Activated CD4-positive, alpha-beta T cell treated with anti-CD3 and anti-CD28 coated beads, Interleukin-2, amount 50 U/mL, for 48 hours (primary cell): ENCODE measurements at places on chromosomes 7 and 10.

DNA sequence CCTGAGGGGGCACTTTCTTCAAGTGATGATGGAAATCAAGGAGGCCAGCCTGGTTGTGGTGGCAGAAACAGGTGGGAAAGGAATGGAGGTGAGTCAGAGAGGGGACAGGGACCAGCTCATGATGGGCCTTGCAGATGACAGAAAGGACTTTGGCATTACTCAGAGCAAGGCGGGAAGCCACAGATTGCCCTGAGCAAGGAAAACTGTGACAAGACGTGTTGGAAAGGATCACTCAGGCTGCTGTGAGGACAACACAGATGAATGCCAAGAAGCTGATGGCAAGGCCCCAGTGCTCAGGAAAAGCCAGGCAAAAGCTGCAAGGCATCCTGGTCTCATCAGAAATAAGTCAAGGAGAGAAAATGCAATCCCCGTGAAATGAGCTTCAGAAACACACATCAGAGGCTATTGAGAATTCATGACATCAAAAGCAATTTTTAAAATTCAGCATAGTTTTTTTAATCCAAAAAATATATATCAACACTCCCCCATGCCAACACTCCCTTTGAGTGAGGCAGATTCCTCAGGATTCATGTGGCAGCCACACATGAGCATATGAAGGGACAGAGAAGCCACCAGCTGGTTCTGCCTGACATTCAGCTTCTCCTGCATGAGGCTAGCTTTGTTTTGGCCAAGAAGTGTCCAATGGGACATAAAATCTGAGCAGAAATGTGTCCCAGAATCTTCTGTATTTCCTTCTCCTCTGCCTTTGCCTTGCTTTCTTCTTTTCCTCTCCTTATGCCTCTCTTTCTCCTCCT, 244.5 kb upstream of the MYO3A start:
- DNase-seq = no peak

DNA sequence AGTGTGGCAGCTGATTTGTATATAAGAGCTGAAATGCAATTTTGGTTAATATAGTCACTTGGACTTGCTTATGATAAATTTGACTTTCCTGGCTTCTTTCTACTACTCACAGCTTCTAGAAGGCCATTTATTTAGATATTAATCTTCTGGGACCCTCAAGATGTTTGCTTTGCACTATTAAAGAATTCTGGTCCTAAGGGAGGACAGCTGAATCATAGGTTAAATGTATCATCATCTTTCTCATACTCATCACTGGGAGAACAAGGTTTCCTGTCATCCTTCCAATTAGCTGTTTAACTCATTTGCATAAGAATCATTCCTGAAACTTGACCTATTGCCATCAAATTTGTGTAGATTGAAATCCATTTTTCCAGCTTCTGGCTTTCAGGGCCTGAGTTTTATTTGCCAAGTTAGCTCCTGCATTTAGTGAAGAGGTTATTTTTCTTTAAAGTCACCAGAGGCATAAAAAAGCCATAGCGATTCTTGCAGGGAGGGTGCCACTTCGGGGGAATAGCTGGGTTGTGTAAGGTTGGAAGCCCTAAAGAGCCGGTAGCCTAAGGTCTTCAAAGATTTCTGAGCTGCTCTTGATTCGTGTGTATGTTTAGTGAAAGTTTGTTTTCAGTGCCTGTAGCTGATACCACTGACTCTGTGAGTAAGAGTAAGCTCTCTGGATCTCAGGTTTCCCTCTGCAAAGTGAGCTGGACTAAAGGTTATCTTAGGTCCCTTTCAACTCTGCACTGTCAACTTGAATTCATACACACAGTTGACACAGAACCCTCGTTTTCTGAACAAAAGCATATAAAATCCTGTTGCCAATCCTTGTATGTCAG, 4.3 kb downstream of the MAP3K8 start:
- DNase-seq = no peak

DNA sequence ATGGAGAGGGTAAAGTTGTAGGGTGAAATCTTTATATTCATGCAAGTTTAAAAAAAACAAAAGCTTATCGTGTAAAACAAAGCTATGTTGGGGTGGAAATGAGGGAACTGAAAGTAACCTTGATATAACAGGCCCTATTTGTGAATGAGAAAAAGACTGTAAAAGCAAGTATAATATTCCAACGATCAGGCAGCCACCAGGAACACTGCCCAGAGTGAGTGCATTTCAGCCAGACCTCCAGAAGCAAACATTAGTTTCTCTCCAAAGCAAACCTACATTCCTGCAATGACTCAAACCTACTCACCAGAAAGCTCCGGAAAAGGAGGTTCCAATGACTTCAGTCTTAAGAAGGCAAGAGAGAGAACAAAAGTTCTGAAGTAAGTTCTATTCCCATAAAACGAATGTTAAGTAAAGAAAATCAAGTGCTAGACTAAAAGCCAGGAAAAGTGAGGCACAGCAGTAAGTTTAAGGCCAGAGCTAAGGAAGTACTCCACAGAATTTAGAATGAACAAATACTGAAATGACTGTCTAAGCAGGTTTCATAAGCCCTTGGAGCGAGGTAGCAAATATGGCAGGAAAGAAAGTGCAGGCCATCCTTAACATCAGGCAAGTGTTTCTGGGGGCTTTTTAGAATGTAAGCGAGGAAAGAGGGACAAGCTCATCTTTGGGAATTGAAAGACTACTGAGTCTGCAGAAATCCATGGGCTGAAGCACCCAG, 493.1 kb downstream of the XPNPEP1 start:
- DNase-seq = no peak

- no peak for DNase-seq
Observed at GRCh38 chr7:104983076-104983577, 30.9 kb upstream of the KMT2E start.

GRCh38 chr10:128751284-128751683, 625.1 kb upstream of the MKI67 start:
- DNase-seq = no peak

DNA sequence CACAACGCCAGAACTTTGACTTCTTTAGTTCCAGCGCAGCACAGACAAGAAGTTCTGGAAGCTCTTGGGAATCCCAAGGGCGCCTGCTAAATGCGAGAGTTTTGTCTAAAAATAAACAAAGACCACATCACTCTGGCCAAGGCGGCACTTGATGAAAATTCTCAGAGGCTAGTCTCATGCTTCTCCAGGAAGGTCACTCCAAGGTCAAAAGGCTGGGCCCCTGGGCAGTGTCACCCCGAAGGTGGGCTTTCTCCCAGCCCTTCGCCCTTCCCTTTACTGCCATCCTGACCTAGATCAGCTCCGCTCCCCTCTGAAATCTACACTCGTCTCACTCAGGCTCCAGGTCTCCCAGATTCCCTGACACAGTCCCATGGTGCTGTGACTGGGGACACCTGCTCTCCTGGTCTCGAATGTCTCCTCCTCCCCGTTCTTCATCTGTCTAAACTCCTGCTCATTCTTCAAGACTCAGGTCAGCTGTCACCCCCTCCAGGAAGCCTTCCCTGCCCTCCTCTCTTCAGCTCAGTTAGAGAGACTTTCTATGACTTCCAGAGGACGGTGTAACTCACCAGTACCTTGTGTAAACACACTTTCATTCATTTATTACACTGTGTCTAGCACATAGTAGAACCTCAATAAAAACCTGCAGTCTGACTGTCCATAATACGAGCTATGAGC, 10.5 kb downstream of the FAM53B start:
- no peak for DNase-seq

DNA sequence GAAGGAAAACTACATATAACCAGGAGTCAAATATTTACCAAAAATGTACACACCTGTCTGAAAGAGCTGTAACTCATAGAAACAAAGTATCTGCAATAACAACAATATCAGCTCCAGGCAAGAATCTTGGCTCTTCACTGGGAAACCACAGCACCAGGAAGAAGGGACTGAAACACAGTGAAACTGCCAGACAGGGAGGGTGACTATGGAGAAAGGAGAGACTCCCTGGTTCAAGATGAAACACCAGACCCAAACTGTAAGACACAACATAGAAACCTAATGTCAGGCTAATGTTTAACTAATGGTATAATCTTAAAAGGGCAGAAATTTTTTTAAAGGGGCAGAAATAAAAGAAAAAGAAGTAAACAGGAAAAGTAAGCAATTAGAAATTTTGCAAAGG, 11.5 kb upstream of the TAS2R39 start:
- DNase-seq = no peak
